ENCODE measurements at places on chromosomes 7 and 10.

DNA sequence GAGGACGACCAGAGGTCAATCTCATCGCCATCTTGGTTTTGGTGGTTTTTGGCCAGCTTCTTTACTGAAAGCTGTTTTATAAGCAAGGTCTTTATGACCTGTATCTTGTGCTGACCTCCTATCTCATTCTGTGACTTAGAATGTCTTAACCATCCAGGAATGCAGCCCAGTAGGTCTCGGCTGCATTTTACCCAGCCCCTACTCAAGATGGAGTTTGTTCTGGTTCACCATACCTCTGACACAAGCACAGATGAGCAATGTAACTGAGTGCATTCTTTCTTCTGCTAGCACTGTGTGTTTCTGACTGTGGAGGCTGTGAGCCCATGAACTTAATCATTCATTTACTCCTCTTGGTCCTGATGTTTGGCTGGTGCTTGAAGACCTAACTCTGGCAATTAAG, 794.5 kb upstream of the CELF2 start:
- DNase-seq = no peak

GRCh38 chr10:49332333-49332732, 33.4 kb downstream of the C10orf71 start:
- no peak for DNase-seq

- DNase-seq = no peak
Observed at GRCh38 chr7:42645906-42646305, 266.0 kb downstream of the C7orf25 start.

GRCh38 chr10:123227706-123228105, 73.5 kb downstream of the BUB3 start:
- DNase-seq = no peak
